ENCODE measurements at places on chromosomes 7 and 10.

GRCh38 chr10:94038024-94038423 is 44.3 kb downstream of the PLCE1 start:
- no peak for DNase-seq

DNA sequence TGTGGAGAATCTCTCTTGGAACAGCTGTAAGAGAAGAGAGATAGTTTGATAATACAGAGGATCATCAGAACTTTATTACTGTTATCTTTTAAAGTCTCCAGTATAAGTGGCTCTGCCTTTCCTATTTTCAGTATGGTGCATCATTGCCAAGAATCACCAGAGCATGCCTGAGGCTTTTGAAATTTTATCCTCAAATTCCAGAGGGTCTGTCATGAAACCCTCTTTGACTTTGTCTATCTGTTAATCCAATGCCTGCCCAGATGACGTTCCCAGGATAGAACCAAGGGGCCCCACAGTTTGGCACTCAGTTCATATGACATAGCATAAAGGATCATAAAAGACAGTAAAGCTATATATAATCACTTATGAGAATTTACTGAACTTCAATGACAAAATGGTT is 35.3 kb upstream of the SEMA3C start:
- DNase-seq: no peak

DNA sequence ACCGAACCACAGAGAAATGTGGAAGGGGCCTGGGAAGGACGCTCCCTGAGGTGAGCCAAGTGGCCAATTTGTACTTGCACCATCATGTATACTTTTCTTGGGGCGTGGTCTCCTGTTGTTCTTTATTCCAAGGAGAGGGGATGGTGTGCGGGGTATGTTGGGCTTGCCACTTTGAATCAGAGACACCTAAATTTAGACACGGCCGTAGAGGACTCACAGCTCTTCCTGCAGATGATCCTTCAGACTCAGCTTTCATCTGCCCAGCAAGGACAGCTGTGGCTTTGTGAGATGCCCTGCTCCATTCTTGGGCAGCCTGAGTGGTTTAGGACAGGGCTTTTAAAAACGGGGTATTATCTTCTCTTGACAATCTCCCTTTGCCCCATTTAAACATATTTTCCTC is 473.2 kb downstream of the REEP3 start:
- no peak for DNase-seq

- DNase-seq: no peak
Measured at GRCh38 chr10:89392974-89393373, 551 bp downstream of the IFIT1 start.

- DNase-seq: no peak
Measured at GRCh38 chr10:113562069-113562468, 9.2 kb downstream of the HABP2 start.

DNA sequence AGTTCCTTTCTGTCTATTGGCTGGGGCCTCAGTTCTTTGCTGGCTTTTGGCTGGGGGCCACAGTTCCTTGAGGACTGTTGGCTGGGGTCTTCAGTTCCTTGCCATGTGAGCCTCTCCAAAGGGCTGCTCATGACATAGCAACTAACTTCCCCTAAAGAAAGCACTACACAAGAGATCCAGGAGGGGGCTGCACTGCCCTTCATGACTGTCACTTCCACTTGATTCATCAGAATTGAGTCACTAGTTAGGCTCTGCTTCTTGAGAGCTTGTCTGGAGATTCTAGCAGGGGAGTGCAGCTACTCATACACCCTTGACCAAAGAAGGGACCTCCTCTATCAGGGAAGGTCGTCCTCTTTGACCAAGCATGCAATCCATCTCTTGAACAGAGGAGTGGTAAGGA is 38.0 kb upstream of the MKX start:
- DNase-seq: no peak

DNA sequence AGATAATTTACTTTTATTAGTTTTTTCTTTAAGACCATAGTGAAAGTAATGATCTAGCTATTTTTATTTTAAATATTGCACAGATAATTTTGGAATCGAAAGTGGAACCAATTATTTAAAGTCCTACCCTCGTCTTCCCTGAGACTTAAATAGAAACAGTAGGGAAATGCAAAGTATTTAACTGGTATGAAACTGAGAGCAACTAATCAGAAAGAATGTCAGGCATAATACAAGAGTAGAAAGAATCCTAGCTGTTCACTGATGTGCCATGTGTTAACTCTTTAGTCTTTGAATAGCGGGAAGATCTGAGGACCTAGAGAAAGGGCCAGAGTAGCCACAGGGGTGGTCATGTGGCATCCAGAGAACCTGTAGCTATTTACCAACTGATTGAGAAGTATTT is 630.0 kb downstream of the NRG3 start:
- DNase-seq: no peak

- DNase-seq: no peak
Measured at GRCh38 chr7:124724507-124725192, 40.9 kb downstream of the GPR37 start.

DNA sequence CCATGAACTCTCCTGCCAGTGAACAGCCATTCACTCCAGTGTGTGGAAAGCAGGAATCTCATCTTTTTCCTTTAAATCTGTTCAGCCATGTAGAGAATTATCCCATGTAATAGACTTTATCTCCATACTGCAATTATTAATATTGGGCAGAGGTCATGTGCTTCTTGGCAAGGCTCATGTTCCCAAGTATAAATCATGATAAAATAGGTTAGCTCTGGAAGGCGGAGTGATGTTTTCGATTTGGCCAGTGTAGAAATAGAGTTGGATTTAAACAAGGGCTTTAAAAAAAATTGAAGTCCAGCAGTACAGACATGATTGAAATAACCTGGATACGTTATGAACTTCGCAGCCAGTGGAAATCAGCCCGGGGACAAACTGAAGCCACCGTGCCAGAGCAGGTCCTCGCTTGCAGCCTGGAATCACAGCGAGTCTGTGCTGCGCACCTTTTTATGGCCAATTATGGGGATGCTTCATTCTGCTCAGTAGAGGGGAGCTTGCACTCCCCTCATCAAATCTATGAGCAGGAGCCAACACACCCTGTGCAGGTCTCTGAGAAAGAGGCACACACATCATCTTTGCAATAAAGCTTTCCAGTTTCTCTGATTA is 654.0 kb upstream of the MKI67 start:
- no peak for DNase-seq

DNA sequence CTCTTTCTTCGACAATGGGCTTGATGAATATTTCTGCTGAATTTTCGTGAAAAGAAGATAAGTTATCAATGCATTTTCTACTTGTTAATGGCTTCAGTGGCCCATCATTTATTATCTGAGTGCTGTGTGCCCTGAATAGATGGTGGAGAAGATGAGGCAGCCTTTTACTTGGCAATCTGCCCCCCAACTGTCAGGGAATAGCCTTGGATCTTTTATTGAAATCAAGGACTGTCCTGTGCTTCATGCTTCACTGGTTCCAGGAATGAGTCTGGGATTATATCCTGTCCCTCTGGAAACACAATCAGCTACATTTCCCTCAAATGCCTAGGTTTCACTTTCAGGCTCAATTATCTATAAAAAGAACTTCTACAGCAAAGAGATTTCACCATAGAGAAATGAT is 75.9 kb upstream of the NXPH1 start:
- no peak for DNase-seq

DNA sequence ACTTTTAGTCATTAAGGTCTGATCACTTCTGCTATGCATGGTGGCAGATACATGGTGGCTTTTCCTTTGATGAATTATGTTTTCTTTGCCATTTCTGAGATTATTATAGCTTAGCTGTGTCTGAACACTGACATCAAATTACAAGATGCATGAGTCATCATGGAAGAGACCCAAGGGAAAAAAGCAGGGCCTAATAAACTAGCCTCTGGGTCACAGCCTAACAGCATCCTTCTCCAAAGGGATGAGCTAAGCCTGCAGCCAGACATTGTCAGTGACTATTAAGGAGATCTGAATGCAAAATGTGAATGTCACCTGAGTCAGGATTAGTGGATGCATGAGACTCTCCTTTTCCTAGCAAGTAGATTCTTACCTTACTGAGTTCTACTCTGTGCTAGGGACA is 19.1 kb upstream of the OGDHL start:
- no peak for DNase-seq

DNA sequence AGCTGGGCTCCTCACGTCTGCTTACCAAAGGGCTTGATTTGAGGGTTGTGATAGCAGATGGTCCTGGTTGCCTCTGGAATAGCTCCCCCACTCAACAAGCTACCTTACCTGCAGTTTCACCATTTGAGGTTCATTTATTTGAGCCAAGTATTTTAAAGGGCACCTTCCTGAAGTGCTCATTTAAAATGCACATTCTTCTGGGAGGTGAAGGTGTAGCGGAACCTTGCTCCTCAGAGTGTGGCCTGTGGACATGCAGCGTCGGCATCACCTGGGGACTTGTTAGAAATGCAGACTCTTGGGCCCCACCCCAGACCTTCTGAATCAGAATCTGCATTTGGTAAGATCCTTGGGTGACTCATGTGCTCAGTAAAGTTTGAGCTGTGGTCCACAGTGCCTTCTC is 2.3 kb downstream of the CDH23 start:
- no peak for DNase-seq

GRCh38 chr7:48035967-48036478 is 680 bp downstream of the C7orf57 start:
- no peak for DNase-seq

- no peak for DNase-seq
Measured at GRCh38 chr10:45422866-45423659, 49.0 kb downstream of the ALOX5 start.

GRCh38 chr10:123858907-123859652 is 32.5 kb downstream of the CPXM2 start:
- no peak for DNase-seq

DNA sequence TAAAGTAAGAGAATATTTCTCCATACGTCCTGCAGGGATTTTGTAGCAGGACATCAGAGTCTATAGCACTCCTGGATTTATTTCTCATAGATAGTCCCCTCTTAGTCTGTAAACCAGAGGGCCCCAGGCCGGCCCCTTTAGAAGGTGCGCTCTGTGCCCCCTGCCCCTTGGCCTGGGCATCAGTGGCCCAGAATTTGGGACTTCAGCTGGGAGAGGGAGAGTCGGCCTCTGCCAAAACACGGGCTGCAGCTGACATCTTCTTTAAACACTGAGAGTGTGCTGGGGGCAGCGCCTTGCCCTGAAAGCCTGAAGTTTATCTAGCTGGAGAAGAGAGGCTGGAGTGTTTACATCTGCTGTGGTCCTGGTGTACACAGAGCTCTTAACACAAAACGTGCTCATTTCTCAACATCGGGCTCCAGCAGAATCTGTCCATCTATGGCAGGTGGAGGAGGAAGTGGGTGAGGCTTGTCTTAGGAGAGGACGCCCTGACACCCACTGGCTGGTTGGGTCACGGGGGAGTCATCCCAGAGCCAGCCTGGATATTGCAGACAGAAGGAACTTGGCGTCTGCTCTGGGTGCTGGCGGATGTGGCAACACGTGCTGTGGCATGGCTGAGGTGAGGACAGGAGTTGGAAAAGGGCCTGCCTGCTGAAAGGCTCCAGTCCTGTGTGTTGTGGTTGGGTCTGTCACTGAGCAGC is 5.0 kb upstream of the TACR2 start:
- DNase-seq: no peak

DNA sequence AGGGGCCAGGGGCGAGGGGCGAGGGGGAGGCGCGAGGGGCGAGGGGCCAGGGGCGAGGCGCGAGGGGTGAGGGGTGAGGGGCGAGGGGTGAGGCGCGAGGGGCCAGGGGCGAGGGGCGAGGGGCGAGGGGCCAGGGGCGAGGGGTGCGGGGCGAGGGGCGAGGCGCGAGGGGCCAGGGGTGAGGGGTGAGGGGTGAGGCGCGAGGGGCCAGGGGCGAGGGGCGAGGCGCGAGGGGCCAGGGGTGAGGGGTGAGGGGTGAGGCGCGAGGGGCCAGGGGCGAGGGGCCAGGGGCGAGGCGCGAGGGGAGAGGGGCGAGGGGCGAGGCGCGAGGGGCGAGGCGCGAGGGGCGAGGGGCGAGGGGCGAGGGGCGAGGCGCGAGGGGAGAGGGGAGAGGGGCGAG is 192.3 kb downstream of the PTPRN2 start:
- no peak for DNase-seq

GRCh38 chr10:47322300-47323061 is at the start of gene GDF2:
TSS of gene GDF2 (plus strand) at chr10:47322454. CDS start at chr10:47322669, 215 bp downstream.
- DNase-seq: no peak

DNA sequence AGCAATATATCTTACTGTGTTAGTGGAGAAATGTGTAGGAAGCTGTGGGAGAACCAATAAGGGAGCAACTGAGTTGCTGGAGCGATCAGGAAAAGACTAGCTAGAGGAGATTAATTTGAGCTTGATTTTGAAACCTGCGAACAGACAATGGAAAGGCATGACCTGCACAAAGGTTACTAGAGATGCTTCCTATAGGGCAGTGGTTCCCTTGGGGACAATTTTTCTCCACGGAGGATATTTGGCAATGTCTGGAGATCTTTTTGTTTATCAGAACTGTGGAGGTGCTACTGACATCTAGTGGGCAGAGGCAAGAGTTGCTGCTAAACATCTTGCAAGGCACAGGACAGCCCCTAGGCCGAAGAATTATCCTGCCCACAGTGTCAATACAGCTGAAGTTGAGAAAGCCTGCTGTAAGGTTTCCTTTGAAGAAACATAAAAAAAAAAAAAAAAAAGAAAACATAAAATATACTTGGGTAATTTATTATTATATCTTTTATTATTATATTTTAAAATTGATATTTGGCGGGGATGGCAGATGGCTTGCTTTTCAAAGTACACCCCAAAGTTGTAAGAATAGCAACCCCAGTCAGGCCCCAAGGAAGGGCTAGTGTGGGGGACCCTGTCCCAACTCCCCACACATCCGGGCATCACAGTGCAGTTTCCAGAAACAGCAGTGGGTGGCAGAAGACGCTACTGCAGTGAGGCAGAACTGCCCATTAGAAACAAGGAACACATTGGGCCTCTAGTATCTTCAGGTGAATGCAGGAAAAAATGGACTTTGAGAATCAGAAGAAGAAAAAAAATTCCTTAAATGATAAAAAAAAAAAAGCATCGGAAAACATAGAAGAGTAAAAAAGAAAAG is 481.6 kb downstream of the SH2D4B start:
- DNase-seq: no peak
